Omental fat pad (tissue), 4 donors: ENCODE measurements at places on chromosomes 12 and 14. TPM values are rescaled to one million over a fixed set of nuclear protein-coding genes. Genes with fewer than 3 reads are reported as not detected.

ATG14 gene
- 7.3 TPM for total RNA-seq

GRCh38 chr12:2355604-2356003 lies 302.8 kb downstream of the CACNA1C start:
- no peak for DNase-seq

DNA sequence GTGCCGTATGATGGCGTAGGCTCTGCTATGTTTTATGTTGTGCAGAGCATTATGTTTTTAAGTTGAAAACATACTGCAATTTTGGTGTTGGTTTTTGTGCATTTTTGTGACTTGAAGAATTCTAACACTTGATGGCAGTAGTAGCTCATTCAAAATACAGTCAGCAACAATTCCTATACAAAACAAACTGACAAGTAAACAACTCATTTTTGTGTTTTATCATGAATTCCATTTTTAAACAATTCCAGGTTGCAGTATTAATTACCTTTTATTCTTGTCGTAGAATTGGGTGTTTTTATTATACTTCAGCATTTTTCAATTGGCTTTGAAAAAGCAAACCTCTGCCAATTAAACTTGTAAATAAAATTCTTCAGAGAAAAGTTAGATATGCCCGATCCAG lies 4.1 kb upstream of the CCER1 start:
- no peak for DNase-seq

DNA sequence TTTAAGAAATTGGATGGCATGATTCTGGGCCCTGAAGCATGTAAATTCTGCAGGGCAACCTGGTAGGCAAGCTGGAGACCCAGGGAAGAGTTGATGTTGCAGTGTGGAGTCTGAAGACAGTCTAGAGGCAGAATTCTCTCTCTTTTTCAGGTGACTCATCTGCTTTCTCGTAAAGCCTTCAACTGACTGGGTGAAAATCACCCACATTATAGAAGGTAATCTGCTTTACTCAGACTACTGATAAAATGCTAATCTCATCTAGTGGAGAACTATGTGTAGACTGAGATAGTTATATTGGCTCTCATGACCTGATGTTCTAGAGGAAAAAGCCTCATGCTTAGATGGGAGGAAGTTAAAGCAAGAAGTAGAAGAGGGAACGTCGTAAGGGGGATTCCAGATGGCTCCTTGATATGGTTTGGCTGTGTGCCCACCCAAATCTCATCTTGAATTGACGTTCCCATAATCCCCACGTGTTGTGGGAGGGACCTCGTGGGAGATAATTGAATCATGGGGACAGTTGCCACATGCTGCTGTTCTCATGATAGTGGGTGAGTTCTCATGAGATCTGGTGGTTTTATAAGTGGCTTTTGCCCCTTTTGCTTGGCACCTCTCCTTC lies 723.8 kb downstream of the BCL11B start:
- no peak for DNase-seq

- DNase-seq, result no peak
Measured at GRCh38 chr14:103243764-103244737, 90.0 kb upstream of the EIF5 start.

DNA sequence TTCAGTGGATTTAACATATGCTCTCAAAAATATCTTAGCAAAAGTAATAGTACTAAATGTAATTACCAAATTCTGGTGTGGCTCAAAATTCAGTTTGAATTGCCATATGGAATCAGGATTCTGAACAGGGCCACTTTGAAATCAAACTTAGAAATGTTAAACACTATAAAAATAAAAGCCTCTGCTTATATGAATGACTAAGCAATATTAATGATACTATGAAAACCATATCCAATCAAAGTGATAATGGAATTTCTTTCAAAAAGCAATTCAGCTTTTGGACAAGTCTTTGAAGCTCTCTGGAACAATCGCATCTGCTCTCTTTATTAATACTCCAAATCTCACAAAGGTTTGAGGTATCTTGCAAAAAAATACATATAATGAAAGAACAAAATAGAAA lies 51.6 kb downstream of the ERGIC2 start:
- DNase-seq, result no peak

DNA sequence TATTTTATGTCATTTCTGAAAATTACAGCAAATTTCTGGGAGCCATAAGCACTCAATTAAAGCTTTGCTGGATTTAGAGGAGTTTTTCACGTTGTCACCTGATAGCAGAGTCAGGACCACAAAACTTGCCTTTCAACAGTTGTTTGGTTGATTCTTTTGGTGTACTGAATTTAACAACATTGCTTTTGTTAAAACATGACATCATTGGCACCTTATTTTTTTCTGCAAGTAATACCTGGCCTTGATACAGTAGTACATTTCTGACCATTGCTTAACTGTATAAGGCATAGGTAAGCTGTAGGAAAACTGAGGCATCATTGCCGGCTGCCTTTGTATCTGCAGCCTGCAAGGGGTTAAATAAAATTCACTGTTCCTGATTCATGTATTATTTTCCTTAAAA lies 4.5 kb upstream of the BCL11B start:
- DNase-seq, result no peak

GRCh38 chr12:3304436-3305165 lies 186.4 kb upstream of the PRMT8 start:
- no peak for DNase-seq
